CD4-positive, alpha-beta T cell treated with Interleukin-1 beta for 1 hour (primary cell): ENCODE measurements at places on chromosomes 12 and 14.

DNA sequence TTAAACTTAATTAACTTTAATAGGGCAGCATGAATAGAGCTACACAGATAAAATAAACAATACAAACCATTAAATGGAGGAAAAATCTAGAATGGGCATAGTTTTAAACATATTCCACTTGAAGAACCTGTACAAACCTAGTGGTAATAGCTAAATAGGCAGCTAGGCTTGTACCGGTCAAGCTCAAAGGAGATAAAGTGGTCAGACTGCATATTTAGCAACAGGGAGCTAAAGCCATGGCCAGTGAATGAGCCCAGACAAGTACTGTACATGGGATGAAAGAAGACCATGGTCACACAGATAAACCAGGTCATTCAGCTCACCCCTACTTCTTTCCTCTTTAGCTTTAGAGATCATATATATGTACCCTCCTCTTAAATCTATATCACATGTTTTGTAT, 186.6 kb upstream of the KRR1 start:
- DNase-seq = no peak

GRCh38 chr12:69553628-69554248, 31.5 kb upstream of the CCT2 start:
- no peak for DNase-seq

GRCh38 chr14:20539906-20540305, 20.9 kb downstream of the RNASE9 start:
- DNase-seq = no peak

GRCh38 chr14:94914191-94914590, 144.3 kb upstream of the GSC start:
- DNase-seq = no peak

- no peak for DNase-seq
These were observed 223.7 kb downstream of the CHST11 start for GRCh38 chr12:104680491-104680890.

DNA sequence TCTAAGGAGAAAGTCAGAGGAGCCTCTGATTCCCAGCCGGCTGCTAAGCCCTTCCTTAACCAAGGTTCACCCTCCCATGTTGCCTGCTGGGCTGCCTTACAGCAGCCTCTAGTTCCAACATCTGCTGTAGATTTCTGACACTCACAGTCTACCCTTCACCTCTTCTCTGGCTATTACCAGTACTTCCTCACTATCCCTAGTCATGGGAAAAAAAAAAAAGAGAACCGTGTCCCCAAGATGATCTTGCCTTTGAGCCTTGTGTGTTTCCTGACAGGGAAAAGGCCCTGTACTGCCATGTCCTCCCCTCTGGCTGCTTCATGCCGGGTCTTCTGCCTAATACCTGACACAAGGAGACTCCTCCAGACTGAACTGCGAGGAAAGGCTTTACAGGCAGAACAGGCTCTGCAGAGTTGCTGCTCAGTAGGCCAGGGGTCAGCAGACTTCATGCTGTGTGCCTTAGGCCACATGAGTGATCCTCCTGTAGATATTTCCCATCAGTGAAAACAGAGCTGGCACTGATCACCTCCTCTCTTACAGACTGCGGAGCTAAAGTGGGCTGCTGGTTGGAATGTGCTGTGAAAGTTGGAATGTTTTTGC, 46.8 kb downstream of the PRKCH start:
- no peak for DNase-seq

- DNase-seq = no peak
These were observed 18.8 kb downstream of the TTC7B start for GRCh38 chr14:90797451-90797850.

DNA sequence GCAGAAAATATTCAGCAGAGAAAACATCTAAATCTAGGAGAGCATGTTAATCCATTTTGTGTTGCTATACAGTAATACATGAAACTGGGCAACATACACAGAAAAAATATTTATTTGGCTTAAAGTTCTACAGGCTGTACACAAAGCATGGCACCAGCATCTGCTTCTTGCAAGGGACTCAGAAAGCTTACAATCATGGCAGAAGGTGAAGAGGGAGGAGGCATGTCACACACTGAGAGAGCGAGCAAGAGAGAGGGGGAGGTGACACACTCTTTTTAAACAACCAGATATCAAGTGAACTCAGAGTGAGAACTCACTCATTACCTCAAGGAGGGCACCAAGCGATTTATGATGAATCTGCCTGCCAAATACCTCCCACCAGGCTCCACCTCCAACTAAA, 94.2 kb upstream of the CNOT2 start:
- no peak for DNase-seq

GRCh38 chr12:7859552-7859951, 13.2 kb downstream of the SLC2A14 start:
- no peak for DNase-seq

DNA sequence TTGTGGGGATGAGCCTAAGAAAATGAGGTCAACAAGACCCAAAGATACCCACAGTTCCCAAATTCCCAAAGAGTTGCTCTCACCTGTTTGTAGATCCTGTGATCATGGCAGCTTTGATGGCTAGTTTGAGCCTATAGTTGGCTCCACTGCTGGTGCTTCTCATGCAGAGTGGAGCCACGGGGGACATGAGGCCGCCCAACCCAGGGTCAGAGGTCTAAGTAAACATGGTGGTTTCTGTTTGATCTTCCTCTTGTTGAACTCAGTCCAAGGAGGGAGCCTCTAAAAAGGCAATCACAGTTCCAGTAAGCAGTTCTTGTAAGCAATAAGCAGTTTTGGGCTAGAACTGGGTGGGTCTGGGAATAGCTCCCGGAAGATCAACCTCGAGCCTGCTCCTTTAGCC, 125.6 kb upstream of the DHRS4 start:
- DNase-seq = no peak

- no peak for DNase-seq
These were observed 183.0 kb downstream of the CALM1 start for GRCh38 chr14:90579816-90580215.

GRCh38 chr14:33933386-33933933, 17.4 kb downstream of the EGLN3 start:
- DNase-seq = no peak

GRCh38 chr12:132429946-132430643, 59.9 kb upstream of the FBRSL1 start:
- DNase-seq = peak; percentile 84
